ENCODE measurements at places on chromosomes 4 and X.

DNA sequence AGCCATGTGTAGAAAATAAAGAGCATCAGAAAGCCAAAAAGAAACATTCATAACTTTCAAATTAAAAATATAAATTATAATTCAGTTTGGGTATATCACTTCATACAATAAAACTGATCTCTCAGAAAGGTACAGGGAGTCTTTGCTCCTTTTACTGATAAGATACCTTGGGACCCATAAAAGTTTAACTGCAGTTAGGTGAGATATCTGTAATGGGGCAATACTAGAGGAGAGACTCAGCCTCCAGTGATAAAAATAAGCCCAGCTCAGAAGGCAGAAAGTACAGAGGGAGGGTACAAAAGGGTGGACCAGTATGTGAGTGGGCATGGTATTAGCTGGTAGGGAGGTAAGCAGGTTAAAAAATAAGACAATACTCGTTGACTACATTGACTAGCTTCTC is 180.9 kb upstream of the AGTR2 start:
- no peak for DNase-seq

GRCh38 chr4:168803732-168804131 is 206.3 kb downstream of the CBR4 start:
- peak; percentile 2 for DNase-seq

- DNase-seq = no peak
Observed at GRCh38 chr4:153028535-153028934, 92.4 kb downstream of the FHDC1 start.

DNA sequence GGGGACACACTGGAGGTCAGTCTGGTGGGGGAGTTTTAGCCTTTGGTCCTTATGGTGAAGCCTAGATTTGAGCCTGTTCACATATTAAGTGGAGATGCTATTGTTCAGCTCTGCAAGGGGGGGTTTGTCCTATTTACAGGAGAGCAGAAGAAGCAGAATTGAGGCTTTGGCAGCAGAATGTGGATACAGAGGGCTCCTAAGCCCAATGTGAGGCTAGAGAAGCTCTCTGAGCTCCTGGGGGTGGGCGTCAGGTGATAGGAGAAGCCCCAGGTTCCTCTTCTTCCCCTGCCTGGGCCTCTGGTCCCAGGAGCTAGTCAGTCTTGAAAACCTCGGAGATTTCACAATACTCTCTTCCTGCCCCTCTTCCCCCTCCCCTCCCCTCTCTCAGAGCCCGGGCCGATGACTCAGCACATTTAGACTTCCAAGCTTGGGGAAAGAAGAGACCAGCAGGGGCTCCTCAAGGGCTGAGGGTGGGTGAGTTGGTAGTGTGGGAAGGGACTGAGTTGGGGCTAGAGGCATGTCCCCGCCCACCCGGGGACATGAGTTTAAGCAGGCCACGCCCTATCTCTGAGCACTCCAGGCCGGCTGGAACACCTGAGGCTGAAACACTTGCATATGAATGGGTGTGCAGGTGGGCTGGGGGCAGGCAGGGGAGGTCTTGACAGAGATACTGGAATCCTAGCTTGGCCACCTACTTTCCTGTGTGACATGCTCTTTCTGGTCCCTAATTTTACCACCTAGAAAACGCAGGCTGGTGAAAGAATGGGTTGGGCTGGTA is 3.4 kb downstream of the TFE3 start:
- peak; percentile 38 for DNase-seq

Measured in NCI-H345 (cell line).